ELR (cell line): ENCODE measurements at places on chromosomes 2 and 18.

DNA sequence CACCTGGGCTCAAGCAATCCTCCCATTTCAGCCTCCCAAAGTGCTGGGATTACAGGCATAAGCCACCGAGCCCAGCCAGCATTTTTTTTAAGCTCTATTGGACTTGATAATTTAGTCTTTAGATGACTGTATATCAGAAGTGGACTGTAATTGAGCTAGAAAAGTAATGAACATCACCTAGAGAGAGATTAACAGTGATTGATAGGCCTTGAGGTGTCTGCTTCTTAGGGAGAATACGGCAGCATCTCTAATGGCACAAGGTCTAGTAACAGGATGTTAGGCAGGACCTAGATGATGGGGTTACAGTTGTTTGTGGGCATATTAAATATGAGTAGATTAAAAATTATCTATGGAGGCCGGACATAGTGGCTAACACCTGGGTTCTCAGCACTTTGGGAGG, 17.7 kb upstream of the UGGT1 start:
- no peak for DNase-seq

GRCh38 chr2:185484602-185485001, 254.0 kb upstream of the FSIP2 start:
- DNase-seq, result no peak

DNA sequence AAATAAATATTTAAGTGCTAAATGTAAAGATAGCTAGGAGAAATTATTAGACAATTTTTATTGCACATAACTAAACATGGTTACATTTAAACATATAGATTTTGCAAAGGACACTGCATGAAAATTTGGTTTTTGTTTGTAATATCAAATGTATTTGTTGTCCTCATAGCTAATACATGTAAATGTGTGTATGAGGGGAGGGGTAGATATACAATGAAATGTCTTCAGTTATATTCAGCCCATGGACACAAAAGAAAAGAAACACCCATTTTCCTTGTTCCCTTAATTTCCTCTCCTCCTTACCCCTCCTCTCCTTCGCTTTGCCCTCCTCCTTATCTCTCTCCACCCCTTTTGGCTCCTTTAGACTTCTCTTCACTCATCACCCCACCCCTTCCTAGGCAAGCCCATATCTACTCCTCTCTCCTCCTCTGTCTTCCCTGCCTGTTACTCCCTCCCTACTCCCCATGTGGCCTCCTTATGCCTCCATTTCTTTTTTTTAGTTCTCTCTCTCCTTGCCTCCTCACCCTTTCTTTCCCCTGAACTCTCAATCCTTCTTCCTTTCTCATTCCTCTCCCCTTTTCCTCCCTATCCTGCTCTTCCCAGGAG, 1.4 kb downstream of the COL3A1 start:
- DNase-seq, result peak; percentile 32

DNA sequence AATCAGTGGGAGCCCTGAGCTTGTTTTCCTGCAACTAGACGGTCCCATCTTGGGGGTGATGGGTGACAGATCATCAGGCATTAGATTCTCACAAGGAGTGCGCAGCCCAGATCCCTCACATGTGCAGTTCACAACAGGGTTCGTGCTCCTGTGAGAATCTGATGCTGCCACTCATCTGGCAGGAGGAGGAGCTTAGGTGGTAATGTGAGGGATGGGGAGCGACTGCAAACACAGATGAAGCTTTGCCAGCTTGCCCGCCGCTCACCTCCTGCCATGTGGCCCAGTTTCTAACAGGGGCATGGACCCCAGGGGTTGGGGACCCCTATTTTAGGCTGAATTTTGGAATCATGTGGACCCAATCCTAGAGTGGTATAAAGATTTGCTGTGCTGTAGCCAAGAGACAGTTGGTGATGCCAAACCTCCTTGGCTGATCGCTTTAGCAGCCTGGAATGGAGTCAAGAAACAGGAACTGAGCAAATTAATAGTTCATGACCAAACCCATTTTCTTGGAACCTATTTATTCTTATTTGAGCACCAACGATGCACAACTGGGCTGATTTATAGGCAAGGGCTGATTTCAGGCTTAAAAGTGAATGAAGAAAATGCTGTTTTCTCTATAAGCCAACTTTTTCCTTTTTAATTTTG, 25.7 kb downstream of the LPIN1 start:
- DNase-seq, result no peak

GRCh38 chr2:71790226-71791060, 337.1 kb downstream of the DYSF start:
- no peak for DNase-seq
